ENCODE measurements at places on chromosomes 3 and 15.

DNA sequence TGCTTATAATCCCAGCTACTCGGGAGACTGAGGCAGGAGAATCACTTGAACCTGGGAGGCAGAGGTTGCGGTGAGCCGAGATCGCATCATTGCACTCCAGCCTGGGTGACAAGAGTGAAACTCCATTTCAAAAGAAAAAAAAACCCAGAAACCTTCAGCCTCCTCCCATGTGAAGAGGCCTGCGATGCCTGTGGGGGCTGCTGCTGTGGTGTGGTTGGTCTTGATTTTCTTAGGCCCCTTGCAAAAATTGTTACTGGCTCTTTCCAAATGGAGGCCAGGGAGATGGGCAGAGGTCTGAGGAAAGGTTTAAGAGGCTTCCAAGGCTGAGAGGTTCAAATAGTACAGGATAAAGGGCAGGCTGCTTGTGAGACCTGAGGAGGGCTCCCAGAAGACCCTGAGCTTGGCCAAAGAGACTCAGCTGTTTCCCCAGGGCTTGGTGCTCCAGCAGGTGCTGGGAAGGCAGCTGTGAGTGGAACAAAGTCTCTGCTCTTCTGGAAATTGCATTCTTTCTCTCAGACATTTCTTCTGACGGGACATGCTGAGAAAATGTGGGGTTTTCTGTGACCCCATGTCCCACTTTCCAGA lies 18.4 kb downstream of the GCSAM start:
- DNase-seq, result no peak

GRCh38 chr3:58630076-58630709 lies 36.4 kb downstream of the FAM3D start:
- peak; percentile 54 for DNase-seq

GRCh38 chr3:101183151-101183550 lies 137.2 kb downstream of the IMPG2 start:
- no peak for DNase-seq

DNA sequence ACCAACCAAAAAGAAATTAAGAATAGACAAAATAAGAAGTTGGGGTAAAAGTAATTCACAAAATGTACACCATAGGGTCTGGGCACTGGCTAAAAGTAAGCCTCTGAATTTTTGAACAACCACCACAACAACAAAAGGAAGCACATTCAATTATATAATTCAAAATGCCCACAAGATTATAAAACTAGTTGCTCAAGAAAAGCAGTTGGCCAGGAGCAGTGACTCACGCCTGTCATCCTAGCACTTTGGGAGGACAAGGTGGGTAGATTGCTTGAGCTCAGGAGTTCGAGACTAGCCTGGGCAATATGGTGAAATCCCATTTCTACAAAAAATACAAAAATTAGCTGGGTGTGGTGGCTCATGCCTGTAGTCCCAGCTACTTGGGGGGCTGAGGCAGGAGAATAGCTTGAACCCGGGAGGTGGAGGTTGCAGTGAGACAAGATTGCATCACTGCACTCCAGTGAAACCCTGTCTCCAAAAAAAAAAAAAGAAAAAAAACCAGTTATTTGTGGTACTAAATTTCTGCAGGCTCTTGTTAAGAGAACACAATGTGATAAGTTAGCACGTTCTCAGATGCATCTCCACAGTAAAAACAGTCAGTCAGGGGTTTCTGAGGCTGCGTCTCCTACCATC lies 6.6 kb upstream of the ATP11B start:
- DNase-seq, result peak; percentile 15

DNA sequence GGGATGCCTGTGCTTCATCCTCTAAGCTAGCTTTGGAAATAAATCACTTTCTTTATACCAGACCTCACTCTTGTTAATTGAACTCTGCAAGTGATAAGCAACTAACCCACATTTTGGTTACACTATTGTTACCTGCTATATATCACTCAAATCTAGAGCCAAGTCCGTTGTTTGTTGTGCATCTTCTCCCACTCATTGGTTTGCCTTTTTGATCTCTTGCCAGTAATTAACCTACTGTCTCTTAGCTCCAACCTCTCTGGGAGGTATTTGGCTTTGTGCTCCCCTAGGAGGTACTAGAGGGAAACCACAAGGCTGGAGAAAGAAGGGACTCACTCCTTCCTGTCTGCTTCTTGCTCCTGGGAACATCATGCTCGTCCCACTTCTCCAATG lies 12.8 kb upstream of the CRBN start:
- DNase-seq, result no peak

DNA sequence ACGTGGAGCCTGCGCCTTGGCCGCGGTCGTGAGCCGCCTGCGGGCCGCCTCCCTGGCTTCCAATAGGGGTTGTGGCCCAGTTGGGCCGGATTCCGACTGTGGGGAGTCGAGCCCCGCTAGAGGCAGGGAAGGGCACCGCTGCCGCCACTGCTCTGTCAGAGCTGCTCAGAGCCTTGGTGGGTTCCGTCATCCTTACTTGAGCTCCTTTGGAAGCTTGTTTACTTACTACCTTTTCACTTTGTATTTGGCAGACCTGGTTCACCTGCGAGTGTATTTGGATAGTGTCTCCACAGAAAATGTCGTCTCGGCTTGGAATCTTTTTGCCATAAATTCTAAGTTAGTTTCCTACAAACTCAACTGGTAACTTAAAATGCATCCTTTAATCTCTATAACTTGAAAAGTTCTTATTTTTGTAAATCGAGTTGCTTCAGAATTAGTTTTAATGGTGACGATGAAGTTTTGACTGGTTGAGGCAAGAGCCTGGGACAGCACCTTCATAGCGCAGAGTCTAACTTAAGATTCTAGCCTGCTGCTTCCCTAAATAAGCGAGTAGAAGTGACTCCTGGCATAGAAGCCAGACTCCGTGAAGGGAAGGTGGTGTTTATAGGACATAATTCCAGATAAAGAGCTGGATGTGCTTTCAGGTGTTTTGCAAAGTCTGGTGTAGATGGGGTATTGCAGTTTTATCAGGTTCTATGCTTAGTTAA lies 800 bp downstream of the DAG1 start:
- DNase-seq, result no peak

GRCh38 chr3:44880284-44880683 lies 5.9 kb downstream of the TGM4 start:
- no peak for DNase-seq

- DNase-seq, result no peak
Observed at GRCh38 chr15:35987056-35987455, 441.1 kb upstream of the DPH6 start.

- no peak for DNase-seq
Observed at GRCh38 chr15:79051029-79051428, 39.6 kb downstream of the RASGRF1 start.

- no peak for DNase-seq
Observed at GRCh38 chr15:99447497-99448371, 118.0 kb upstream of the MEF2A start.

GRCh38 chr3:23405081-23405480 lies 202.0 kb downstream of the UBE2E2 start:
- no peak for DNase-seq

DNA sequence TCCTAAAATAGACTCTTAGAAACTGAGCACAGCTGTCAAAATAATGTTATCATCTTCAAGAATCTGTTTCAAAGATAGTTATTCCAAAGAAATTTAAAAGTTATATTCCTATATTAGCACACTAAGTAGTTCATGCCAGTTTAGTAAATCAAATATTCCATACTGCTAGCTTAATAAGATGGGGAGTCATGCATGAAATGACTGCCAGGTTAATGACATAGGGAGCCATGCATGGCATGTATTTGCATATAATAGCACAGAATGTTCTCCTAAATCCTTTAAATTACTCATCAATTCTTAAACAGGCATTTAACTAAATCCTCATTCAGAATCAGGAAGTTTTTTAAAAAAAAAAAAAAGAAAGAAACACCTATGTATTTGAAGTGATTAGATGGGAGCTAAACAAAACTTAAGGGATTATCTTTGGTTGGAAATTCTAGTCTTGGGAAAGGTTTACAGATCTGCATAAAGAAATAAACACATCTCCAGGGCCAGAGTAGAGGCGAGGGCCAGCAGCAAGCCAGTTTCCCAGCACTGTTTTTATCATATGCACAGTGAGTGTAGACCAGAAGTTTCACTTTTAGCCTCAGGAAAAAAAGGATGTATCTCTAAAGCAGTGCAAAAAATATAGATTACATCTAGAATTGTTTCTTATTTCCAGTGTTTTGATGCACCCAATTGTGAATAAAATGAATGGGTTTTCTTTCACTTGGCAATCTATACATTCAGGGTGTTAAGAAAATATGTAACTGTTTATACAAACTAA lies 366.4 kb upstream of the AGTR1 start:
- no peak for DNase-seq

- no peak for DNase-seq
Observed at GRCh38 chr3:63968612-63969350, 54.5 kb downstream of the PSMD6 start.

DNA sequence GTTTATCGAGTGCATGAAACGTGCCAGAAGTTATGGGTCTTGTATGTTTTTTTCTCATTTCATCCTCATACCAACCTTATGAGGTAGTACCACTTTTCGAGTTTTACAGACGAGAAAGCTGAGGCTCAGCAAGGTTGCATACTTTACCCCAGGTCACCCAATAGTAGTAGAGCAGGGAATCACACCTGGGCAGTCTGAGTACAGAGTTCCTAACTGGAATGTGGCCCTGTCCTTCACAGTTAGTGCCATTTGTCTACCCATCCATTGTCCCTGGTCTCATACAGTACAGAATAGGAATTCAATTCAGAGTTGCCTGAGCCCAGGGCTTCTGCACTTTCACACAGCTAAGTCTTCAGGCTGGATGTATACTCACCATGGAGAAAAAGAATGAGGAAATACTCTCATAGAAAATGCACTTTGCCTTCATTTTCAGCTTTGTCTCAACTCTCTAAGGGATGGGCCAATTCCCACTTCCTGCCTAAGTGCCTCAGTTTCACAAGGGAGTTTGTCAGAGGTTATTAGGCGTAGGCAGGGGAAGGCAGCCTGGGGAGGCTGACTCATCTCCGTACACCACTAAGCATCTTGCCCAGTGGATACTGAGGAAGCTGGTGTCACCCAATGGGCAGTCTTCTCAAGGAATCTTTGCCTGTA lies 93.2 kb downstream of the TMEM212 start:
- DNase-seq, result peak; percentile 33

DNA sequence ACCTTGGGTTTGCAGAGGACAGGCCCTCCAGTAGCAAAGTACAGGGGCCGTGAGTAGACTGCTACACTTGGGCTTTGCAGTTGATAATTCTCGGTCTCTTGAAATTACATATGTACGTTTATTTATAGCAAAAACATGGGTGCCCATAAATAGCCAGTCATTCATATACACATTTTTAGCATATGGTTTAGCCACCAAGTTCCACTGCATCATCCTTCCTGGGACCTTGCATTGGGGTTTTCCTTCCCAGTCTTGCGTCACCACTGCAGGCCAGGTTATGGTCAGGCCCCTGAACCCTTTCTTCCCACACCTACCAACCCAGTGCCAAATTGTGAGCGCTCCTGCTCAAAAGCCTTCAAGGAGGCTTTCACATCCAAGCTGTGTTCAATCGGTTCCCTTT lies 12.7 kb downstream of the KLHL25 start:
- DNase-seq, result no peak

Measured in MG63 (cell line).